ENCODE measurements at places on chromosomes 4 and X. TPM values are rescaled to one million over a fixed set of nuclear protein-coding genes. Genes with fewer than 3 reads are reported as not detected.
A peak's percentile ranks its signal among the peaks of the same experiment; 100 is the strongest.

The GCNA gene
- 4.3 TPM for total RNA-seq

The UBE2K gene
- 19.2 TPM for total RNA-seq

The CT45A5 gene
- total RNA-seq, result not detected

The TCEAL2 gene
- total RNA-seq, result not detected

The USP26 gene
- not detected for total RNA-seq

The FABP2 gene
- total RNA-seq, result not detected

The HPSE gene
- total RNA-seq, result 0.29 TPM

The TRPC3 gene
- 0.29 TPM for total RNA-seq

The DGKQ gene
- 15.2 TPM for total RNA-seq

The NHS gene
- 16.8 TPM for total RNA-seq

The PLA2G12A gene
- 17.1 TPM for total RNA-seq

The GPR82 gene
- total RNA-seq, result not detected

GRCh38 chrX:15908603-15909290, 54.1 kb upstream of the AP1S2 start:
- DNase-seq, result no peak

GRCh38 chr4:6242271-6243029, 27.2 kb upstream of the WFS1 start:
- DNase-seq, result no peak

- DNase-seq, result peak; percentile 72
Observed at GRCh38 chrX:119541188-119541587, 24.0 kb downstream of the STEEP1 start.

DNA sequence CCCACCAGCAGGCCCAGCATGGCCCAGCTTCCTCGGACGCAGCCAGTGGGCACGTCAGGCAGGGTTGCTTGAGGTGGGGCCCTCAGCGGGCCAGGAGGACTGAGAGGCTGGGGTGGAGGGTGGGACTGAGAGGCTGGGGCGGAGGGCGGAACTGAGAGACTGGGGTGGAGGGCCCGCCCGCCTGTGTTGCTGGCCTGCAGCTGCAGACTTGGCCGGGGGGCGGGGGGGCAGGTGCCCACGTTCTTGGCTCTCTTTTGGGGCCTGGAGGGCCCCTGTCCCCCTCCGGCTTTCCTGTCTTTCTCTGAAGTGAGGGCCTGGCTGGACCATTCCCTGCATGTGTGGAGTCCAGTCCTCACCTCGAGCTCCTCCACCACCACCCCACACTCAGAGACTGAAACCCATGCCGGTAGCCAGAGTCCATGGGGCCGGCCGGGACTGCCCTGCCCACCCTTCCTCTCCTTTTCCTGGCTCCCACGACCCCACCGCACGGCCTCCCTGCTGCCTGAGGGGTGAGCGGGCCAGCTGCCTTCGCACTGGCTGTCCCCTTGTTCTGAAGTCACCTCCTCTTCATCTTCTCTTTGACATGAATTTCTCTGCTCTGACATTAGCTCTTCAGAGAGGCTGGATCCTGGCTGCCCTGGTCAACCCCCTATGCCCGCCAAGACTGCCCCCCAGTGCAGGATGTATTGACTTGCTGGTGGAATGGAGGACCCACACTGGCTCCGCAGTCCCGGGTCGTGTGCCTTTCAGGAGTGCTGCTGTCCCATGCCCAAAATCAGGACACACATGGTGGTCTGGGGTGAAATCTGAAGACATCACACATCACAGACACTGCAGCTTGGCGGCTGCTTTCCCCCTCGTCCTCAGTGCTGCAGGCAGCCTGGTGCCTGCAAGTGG, 10.1 kb upstream of the NKX1-1 start:
- DNase-seq, result peak; percentile 80

- peak; percentile 46 for DNase-seq
Observed at GRCh38 chr4:6044276-6044675, 26.0 kb upstream of the C4orf50 start.

DNA sequence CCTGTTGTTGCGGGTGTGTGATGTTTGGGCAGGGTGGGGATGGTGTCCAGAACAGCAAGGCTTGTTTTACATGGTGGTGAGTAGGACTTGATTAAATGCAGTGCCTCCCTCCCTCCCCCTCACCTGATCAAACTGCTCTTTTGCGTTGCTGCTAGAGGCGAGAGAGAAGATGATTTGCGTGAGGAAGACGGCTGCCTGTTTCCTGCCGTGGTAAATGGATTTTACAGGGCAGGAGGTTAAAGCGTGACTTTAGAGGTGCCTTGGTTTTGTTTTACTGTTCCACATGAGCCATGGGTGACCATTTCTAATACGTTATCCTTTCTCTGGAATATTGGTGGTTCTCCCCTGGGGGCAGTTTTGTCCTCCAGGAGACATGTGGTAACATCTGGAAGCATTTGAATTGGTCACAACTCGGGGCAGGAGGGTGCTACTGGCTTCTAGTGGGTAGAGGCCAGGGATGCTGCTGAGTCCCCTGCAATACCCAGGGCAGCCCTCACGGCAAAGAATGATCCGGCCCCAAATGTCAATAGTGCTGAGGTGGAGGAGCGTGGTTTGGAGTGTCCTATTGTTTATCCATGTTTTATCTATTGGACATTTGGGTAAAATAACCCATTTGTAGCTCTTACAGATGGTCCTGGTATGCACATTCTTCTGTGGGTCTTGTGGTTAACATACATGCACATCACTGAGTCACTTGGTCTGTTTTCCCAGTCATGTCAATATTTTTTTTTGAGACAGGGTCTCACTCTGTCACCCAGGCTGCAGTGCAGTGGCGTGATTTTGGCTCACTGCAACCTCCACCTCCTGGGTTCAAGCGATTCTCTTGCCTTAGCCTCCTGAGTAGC, 73.7 kb downstream of the SHROOM2 start:
- DNase-seq, result no peak

DNA sequence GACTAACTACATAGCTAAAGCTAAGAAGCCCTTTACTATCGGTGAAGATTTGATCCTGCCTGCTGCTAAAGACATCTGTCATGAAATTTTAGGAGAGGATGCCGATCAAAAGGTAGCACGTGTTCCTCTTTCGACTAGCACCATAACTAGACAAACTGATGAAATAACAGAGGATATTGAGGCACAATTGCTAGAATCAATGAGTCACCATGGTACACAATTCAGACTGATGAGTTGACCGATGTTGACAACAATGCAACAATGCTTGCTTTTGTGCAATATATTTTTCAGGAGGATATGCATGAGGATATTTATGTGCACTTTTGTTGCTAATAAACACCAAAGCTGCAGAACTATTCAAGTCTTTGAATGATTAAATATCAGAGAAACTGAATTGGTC, 24.3 kb downstream of the TBCK start:
- DNase-seq, result peak; percentile 43

DNA sequence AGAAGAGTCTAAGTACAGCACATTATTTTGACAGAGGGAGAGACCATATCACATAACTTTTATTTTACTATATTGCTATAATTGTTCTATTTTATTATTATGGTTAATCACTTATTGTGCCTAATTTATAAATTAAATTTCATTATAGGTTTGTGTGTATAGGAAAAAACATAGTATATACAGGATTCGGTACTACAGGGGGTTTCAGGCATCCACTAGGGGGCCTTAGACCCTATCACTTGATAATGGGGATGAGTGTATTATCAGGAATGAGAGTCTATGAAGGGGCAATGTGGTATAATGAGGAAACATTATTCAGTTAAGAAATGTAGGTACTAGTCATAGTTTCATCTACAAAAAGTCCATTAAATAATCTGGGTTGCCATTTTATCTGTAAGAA, 833.1 kb downstream of the C4orf33 start:
- DNase-seq, result no peak

DNA sequence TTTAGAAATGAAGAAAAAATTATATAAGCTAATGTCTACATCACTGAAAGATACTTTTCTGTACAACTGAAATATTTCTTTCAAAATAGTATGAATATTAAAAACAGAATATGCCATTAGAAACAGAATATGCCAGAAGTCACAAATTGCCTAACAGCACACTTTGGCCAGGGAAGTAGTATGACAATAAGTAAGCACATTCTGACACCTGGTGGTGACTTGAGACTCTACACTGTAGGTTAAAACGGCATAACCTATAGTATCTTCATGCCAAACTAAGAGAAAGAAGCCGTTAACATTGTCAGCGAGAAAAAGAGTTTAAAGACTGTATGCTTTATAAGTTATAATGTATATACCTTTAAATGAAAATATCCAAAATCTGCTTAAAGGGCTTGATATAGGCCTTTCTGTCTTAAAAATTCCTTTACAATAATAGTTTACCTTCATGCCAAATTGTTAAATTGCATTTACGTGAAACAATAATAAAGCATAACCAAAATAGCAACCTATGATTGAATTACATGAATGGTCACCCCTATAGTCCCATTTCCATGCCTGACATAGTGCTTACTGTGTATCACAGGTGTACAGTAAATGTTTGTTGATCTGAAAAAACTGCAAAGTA, 32.8 kb downstream of the FAM13A start:
- DNase-seq, result peak; percentile 77

DNA sequence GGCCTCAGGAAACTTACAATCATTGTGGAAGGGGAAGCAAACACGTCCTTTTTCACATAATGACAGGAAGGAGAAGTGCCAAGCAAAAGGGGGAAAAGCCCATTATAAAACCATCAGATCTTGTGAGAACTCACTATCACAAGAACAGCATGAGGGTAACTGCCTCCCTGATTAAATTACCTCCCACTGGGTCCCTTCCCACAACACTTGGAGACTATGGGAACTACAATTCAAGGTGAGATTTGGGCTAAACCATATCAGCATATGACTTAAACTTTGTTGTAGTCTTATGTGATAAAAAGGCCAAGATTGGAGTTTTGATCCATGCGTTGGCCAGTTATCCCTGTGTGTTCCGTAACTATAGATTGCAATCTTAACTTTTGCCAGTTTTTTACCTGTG, 68.3 kb downstream of the C4orf33 start:
- no peak for DNase-seq

GRCh38 chr4:19774690-19775256, 476.9 kb upstream of the SLIT2 start:
- DNase-seq, result peak; percentile 65

DNA sequence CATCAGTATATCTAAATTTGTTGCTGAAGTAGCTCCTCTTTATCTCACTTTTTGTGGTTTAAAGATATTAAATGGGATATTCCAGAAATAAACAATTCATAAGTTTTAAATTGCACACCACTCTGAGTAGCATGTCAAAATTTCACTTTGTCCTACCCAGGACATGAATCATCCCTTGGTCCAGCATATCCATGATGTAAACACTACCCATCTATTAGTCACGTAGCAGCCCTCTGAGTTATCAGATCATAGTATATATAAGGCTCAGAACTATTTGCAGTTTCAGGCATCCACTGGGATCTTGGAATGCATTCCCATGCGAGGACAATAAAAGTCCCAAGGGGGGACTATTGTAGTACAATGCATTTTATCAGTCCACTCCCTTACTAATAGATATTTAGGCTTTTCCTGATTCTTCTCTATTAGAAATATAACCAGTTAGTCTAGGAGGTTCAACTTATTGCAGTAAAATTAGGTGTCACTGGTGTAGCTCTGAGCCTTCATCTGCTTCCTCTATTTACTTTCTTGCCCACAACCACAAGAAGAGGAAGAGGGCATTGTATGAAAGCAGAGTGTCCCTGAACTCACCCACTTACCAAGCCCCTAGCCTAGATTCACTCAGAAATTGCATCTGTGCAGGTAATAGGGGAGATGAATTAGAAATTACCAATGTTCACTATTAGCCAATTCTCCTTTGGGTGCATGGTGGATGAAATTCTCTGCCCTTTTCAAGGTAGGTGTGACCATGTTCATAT, 409.8 kb upstream of the GALNT7 start:
- DNase-seq, result peak; percentile 35

DNA sequence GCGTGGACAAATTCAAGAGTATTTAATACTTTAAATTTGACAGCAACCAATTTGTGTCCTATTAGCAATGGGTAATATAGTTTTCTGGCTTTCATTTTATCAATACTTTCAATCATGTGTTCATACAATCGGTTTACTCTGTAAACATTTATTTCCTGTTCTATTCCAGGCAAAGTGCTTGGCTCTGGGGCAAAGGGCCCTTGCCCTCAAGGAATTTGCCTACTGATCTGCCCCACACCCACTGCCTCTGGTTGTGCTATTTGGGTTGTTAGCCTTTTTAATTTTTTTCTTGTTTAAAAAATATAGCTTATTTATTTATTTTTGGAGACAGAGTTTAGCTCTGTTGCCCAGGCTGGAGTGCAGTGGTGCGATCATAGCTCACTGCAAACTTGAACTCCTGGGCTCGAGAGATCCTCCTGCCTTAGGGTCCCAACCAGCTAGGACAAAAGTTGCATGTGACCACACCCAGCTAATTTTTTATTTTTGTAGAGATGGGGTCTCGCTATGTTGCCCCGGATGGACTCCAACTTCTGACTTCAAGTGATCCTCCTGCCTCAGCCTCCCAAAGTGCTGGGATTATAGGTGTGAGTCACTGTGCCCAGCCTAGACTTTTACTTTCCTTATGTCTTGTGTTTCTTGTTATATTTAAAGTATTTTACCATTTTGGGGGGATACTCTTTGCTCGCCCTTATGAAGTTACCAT, 30.7 kb upstream of the CBR4 start:
- no peak for DNase-seq

DNA sequence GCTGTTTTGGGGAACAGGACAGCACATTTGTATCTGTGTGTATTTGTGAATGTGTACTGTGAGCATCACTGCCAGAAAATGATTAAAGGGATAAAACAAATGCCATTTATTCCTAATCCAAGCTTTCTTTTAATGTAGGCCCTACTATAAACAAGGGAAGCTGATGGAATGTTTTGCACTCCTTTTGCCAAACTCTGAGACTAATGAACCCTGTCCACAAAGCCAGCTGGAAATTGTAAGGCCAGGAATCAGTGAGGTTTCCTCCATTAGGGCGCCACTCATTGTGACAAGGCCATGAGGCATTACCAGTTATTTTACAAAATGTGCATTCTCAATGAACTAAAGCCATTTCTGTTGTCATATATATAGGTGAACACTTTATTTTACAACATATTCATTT, 163.0 kb upstream of the NAP1L5 start:
- DNase-seq, result no peak

- no peak for DNase-seq
Observed at GRCh38 chr4:113601636-113602035, 159.9 kb downstream of the CAMK2D start.

DNA sequence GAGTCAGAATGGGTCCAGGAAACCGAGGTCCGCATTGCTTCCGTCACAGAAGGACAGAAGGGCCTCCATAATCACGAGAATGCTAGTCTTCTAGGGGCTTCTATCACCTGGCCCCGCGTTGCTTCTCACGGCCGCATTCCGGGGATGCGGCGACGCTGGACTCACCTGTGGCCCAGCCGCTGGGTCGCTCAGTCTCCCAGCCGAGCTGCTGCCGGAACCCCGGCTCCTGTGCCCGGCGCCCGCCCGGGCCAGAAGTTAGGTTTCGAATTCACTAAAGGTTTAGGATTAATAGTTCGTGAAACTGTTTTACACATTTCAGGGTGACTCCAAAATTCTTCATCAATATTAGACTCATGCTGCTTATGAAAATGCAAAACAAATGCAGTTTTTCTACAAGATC, 31.7 kb upstream of the TMSB15A start:
- DNase-seq, result no peak
